ENCODE measurements at places on chromosomes 6 and 20.

- DNase-seq = no peak
Observed at GRCh38 chr6:39266782-39267355, 37.6 kb upstream of the KCNK5 start.

DNA sequence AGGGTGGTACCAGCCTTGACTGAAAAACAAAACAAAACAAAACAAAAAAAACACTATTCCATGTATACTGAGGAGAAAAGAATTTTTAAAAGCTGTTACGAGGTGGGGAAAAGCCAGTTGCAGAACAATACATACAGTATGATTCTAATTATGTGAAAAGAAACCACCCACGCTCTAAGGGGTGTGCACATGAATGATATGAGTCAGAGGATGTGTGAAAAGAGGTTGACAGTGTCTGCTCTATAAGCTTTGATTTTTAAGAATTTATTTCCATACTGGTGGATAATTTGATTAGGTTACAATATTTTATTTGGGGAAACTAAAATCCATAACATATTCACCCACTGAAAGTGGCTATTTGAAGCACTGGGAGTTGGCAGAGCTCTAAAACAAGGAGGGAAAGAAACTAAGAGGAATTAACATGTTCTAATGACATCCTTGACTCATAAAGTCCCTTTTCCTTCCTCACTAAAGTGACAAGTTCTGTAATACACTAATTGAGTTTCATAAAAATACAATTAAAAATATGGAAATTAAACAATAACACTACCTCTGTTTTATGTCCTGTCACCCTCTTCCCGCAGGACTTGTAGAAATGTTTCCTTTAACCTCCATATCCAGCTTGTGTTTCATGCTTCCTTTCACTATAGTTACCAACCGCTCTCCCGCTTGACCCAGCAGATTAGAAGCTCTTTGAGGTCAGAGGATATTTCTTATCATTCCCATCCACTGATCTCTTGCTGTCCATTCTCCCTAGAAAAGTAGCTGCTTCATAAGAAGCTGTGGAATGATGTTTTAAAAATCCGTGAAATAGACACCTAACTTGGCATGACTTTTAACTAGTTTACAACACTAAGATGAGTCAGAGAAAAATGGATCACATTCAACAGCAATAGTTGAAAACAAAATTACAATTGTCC is 118.6 kb upstream of the CCDC28A start:
- DNase-seq = no peak

GRCh38 chr6:43407296-43407695 is 20.0 kb upstream of the ABCC10 start:
- no peak for DNase-seq

GRCh38 chr6:132865829-132866228 is 51.5 kb downstream of the RPS12 start:
- no peak for DNase-seq

GRCh38 chr6:169720207-169720855 is 4.0 kb downstream of the PHF10 start:
- no peak for DNase-seq
